RKO (cell line): ENCODE measurements at places on chromosomes 3 and 15.

DNA sequence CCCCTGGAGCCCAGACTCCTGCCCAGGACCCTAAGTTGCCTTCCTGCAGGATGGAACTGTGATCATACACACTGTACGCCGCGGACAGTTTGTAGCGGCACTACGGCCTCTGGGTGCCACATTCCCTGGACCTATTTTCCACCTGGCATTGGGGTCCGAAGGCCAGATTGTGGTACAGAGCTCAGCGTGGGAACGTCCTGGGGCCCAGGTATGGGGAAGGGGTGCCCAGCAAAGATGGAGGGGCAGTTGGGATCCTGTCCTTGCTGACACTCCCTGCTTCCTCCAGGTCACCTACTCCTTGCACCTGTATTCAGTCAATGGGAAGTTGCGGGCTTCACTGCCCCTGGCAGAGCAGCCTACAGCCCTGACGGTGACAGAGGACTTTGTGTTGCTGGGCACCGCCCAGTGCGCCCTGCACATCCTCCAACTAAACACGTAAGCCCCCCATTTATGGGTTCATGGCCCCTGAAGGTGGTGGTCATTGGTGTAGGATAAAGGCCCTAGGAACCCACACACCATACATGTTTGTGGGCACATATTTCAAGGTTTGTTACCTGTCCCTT is 28.8 kb downstream of the NBEAL2 start:
- DNase-seq, result no peak

GRCh38 chr3:171797265-171797679 is 13.0 kb downstream of the PLD1 start:
- no peak for DNase-seq

DNA sequence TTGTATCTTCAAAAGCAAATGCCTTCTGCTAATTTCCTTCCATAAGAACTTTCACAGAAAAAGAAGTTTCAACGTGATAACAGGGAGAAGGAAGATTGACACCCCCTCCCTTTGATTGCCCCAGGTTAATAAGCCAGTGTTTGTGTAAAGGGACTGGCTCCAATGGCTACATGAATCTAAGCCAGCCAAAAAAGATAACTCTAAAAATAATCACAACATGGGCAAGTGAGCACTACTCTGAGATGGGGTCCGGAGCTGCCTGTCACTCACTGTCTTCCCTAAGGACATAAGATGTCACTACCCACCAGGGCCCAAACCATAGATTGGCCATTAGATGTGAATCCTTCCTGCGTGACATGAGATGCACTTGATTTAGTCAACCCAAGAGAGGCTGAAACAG is 17.6 kb upstream of the ST8SIA2 start:
- DNase-seq, result no peak

DNA sequence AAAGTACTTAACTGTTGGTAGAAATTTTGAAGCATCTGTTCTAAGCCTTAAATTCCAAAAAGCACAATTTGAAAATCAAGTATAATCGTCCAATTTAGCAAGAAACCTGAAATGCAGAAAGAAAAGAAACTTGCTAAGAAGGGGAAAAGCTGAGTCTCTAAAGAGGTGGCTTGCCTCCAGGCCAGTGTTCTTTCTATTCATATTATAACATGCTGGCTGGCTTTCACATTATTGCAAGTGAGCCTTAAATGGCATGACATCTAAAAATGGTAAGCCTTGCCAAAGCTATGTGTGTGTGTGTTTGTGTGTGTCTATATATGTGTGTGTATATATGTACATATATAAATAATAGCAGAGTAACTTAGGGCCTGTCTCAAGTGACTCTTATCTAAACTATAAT is 89.5 kb downstream of the FGF12 start:
- DNase-seq, result no peak

DNA sequence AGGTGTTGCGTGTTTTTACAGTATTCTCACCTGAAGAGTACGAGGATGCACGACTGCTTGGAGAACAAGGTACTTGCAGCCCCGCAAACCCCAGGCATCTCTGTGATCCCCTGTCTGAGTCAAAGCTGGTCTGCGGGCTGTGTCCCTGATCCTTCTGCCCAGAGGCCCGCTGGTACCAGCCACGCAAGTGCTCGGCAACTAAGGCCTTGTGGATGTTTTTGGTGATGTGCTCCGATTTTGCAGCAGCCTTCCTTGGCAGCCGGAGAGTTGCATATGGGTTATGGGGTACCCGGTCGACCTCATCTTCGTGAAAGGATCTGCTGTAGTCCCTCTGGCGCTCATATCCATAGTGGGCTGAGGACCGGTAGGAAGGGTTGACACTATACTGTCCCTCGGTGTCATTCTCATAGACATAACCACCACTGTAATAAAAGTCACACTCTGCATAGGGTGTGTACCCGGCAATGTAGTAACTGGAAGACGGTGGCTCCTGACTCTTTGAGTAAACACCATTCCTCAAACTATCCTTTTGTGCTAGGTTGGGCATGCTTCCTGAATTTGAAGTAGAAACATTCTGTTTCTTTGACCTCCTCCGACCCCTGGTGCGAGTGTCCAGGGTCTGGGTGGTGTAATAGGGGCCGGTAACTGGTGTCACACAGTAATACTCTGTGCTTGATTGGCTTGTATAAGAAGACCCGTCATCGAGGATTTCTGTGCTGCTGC is 58.6 kb upstream of the LMOD3 start:
- DNase-seq, result no peak

GRCh38 chr15:35195649-35196048 is 110.6 kb upstream of the NANOGP8 start:
- DNase-seq, result no peak

DNA sequence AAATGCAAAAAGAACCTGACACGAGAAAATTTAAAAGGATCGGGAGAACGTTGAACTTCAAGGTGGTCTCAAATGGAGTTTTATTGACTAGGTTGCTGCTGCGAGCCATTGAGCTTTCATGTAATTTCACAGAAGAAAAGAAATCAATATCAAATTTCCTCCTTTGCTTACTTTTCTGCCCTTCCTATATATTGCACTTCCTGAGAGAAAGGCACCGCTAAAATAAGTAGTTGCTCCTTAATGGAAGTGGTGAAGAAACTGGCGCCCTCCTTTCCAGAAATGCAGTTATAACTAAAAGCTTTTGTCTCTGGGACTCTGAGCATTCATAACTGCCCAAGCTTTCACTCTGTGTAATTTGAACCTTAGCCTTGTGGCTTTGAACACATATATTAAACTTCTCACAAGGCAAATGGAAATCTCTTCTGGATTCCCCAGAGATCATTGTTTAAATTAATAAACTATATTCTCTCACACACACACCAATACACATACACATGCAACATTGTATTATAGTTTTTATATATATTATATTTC is 13.4 kb downstream of the EID1 start:
- DNase-seq, result no peak

DNA sequence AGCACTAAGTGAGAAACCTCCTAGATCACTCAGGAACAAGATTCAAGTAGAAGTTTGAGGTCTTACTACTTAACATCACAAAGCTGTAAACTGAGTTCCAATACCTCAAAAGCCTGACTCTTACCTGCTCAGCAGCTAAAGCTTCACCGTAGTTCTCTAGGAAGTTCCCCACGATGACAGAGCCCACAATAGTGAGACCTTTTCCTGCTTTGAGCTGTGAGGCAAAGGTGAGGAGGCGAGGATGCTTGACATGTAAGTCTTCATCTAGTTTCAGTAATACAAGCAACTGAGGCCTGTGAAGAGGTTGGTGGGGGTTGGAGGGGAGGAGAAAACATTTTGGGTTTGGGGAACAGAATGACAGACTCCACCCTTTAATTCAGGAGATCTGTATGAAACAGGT is 15.7 kb downstream of the EMC4 start:
- DNase-seq, result no peak

- peak; percentile 46 for DNase-seq
These were observed 253.8 kb upstream of the COL8A1 start for GRCh38 chr3:99384596-99384995.

DNA sequence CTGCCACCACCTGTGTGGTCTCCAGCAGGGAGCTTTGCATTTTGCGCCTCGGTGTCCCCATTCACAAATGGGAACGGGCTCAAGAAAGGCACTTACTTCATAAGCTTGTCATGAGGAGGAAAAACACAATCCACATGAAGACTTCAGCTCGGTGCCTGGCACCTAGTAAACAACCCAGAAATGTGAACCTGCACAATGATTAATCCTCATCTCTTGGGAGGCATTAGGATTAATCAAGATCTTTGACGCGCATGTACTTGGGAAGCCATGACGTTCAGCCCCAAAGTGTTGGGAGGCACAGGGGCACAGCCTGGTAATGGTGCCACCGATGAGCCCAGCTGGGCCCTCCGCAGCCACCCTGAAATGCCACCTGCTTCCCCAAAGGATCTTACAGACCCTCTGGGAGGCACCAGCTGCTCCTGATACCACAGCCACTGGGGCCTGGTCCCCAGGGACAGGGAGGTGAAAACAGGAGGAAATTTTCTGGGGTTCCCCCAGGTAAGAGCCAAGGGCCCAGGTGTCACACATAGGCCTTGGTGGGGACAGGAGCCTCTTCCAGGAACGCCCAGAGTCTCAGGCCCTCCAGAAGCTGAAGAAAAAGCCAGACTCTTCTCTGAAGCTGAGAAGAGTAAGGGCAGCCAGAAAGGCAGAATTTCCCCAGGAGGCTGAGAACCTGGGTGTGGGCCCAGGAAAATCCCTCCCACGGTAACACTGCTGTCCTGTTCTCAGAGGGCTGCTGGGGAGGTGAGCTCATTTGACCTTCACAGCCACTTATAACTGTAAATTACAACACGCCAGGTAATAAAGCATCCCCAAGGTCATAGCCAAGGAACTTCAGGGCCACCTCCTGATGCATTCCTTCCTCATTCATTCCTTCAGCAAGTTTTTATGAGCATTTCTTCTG is 507.5 kb downstream of the SHQ1 start:
- DNase-seq, result no peak

- no peak for DNase-seq
These were observed 54.4 kb downstream of the ATP1B3 start for GRCh38 chr3:141930801-141931200.
